ENCODE measurements at places on chromosomes 16 and 17. TPM values are rescaled to one million over a fixed set of nuclear protein-coding genes. Genes with fewer than 3 reads are reported as not detected.

DNA sequence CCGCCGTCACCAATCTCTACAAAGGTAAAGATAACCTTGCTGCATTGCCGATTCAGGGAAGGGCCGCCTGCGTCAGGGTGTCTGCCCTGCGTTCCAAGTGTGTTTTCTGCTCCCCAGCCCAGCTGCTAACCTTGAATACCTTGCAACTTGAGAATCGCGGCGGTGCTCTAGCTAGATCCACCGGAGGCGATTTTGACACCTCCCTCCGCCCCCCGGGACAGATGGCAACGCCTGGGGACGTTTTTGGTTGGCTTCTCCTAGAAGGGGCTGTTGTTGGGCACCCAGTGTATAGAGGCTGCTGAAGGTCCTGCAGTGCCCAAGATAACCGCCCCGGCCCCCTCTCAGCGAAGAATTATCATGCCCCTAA lies 1.5 kb downstream of the HAPSTR1 start:
- ATAC-seq: no peak

- ATAC-seq: no peak
Measured at GRCh38 chr16:11165349-11165748, 90.7 kb downstream of the SOCS1 start.

DNA sequence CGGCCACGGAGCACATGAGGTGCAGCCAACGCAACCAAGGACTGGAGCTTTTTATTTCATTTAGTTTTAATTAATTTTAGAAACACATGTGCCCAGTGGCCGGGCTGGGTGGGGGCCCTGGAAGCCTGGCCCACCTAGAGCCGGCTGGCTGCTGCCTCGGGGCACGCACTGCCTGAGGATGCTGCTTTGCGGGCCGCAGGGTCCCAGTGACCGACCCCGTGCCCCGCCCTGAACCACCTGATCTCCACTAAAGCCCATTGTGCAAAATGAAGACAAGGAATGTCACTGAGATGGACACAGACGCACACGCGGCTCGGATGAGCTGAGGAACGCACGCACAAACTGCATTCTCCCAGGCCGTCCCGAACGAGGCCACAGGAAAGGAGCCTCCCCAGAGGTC lies 39.6 kb downstream of the LMF1 start:
- ATAC-seq: no peak

- peak; percentile 37 for ATAC-seq
Measured at GRCh38 chr17:59753522-59754467, 46.3 kb downstream of the VMP1 start.

- ATAC-seq: no peak
Measured at GRCh38 chr17:42457107-42457792, 1.4 kb upstream of the ATP6V0A1 start.

Gene FASN
- 242 TPM for total RNA-seq

DNA sequence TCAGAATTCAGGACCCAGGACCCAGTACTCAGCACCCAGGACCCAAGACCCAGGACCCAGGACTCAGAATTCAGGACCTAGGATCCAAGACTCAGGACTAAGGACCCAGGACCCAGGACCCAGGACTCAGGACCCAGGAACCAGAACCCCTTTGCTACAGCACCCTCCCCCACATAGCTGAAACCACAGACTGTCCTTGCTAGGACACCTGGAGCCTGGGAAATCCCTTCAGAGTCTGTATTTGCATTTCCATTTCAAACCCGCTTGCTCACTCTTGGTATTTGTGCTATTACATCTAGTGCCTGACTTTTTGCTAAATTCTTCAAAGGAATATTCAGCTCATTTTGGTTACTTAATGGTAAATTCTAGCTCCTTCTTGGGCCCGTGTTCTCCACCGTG lies 275.8 kb upstream of the MAF start:
- peak; percentile 21 for ATAC-seq

Gene ORMDL3
- total RNA-seq: 70.3 TPM

GRCh38 chr17:76556765-76557367 lies 17.0 kb downstream of the PRCD start:
- peak; percentile 47 for ATAC-seq

DNA sequence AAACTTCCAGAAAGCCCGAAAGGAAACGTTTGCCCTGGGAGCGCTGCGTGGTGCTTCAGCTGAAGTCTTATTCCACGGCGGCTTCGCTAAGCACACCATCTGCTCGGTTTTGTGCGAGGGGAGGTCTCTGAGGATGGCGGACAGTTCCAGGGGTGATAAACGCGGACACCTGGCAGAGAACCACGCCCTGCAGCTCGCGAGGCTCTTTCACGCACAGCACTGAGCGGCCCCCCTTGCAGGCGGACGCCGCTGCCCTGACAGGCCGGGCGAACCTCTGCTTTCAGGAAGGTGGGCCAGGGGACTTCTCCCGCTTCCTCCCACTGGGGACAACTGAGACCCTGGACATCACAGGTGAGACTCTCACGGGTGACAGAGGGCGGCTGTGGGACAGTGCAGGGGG lies 3.7 kb downstream of the MVD start:
- no peak for ATAC-seq

GRCh38 chr17:43927060-43927864 lies 15.0 kb downstream of the PPY start:
- peak; percentile 39 for ATAC-seq

DNA sequence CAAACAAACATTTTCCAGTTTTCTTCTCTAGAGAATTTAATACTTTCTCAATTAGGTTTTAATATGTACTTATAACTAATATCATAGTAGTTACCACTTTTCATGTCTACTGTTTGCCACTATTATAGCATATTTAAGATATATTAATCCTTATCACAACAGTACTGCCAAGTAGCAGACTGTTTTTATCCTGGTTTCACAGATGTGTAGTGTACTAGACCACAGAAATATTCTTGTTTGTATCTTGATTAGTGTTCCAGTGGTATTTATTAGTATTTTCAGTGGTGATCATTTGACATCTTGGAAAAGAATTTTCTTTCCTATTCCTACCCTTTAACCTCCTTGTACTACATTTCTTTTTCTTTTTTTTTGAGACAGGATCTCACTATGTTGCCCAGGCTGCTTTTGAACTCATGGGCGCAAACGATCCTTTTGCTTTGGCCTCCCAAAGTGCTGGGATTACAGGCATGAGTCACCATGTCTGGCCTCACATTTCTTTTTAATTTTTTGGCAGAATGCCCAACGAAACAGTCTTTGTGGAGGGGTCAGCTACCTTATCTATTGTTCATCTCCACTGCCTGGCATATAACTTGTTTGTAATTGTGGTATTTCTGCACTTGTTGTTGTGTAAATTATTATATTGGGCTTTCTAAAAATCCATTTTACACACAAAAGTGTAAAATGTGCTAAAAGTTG lies 27.2 kb downstream of the MAP2K4 start:
- ATAC-seq: no peak

DNA sequence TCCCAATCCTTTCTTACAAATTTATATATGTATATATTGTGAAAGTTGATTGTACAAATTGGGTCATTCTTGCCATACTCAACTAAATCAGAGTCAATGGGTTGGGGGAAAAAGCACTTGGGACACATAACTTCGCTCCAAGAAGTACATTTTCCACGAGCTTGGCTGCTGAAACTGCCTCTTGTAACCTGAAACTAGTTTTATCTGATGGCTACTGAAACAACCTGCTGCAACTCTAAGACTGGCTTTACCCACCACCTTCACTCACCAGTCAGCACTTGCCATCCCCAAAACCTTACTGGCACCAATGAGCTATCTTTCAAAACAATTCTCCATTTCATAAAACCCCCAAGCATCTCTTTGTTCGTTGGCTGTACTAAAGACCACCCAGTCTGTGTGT lies 14.5 kb upstream of the MYCBPAP start:
- no peak for ATAC-seq

GRCh38 chr17:16491703-16492612 lies at the start of gene LRRC75A:
Gene LRRC75A, minus strand, starts transcription at chr17:16492193. Its CDS starts 203 bp downstream, at chr17:16491990.
- ATAC-seq: peak; percentile 90

DNA sequence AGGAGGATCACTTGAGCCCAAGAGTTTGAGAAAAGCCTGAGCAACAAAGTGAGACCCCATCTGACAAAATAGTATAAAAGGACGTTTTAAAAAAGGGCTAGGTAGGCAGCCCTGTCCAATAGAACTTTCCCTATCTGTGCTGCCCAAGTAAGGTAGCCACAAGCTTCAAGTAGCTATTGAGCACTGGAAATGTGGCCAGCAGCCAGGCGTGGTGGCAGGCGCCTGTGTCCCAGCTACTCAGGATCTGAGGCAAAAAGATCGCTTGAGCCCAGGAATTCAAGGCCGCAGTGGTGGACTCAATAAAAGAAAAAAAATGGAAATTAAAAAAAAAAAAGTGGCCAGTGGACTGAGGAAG lies 1.5 kb upstream of the NQO1 start:
- ATAC-seq: no peak

Gene MYH11
- total RNA-seq: not detected

DNA sequence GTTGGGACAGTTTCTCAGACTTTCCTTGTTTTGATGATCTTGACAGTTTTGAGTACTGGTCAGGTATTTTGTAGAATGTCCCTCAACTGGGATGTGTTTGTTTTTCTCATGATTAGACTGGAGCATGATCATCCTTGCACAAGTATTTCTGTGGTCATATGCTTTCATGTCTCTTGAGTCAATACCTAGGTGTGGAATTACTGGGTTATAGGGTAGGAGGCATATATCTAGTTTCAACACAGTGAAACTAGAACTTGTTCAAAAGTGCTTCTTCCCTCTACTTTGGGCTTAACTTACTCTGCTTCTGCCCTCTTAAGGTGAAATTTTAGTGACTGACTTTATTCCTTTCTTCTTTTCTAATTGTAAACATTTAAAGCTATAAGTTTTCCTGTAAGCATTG lies 30.1 kb downstream of the IKZF3 start:
- peak; percentile 99 for ATAC-seq

GRCh38 chr17:42673885-42674754 lies 2.7 kb downstream of the PLEKHH3 start:
- ATAC-seq: no peak

DNA sequence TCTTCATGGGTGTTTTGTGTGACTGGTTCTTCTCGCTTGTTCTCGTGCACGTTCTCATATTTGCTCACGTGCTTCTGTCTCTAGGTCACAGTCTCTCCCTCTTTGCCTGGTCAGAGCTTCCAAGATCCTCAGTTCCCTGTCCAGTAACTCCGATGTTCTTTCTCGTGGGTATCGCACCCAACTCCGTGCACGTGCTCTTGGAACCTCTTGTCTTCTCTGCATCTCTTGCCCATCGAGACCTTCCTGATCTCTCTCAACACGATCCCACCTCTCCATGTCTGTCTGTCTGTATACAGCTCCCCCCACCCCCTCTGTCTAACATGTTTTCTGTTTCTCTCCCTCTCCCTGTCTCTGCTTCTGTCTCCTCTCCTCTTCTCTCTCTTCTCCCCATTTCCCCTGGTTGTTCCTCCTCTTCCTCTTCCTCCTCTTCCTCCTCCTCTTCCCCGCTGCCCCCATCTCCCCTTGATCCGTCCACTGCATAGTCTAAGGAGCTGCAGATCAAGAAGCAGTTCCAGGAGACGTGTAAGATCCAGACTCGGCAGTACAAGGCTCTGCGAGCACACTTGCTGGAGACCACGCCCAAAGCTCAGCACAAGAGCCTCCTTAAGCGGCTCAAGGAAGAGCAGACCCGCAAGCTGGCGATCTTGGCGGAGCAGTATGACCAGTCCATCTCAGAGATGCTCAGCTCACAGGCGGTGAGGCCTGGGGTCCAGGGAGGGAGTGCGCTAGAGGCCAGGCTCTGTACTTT lies 6.1 kb downstream of the HIRIP3 start:
- no peak for ATAC-seq

GRCh38 chr17:62043602-62044001 lies 21.5 kb downstream of the MED13 start:
- ATAC-seq: no peak

DNA sequence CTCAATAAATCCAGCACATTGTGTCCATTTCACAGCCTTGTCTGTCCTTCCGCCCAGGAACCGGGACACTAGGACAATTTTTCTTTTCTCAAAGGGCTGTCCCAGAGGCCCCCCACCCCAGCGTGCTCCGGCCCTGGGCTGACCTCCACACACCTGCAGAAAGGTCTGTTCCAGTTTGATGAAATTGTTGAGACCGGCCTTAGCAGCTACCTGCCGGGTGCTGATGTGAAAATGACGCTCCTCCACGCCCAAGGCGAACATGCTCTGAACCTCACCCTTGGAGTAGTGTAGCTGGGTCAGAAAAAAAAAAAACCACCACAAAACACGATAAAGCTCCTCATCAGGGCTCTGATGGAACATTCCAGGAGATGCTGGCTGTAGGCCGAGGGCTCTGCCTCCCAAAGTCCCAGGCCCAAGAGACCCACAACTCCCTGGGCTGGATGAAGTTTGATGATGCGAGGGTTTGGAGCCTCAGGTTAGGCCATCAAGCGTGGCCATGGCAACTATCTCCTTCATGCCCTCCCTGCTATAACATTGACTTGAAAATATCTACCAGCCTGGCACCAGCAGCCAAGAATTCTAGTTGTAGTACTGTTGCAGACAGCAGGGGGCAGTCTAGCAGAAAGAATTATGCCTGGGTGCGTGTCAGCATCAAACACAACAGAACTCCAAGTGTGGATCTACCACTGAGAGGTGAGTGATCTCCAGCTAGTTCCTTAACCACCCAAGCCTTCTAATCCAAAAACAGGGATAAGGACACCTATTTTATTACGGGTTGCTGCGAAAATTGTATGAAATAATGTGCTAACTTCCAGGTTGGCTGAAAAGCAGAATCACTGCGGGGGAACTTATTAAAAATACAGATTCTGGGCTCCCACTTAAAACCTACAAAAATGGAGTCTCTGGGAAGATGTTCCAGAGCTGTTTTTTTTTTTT lies 62.1 kb downstream of the RMI2 start:
- ATAC-seq: peak; percentile 66

Gene ZDHHC1
- 0.74 TPM for total RNA-seq

- ATAC-seq: no peak
Measured at GRCh38 chr17:30956764-30957374, 14.0 kb upstream of the RNF135 start.

GRCh38 chr17:39750131-39751015 lies 12.6 kb downstream of the GRB7 start:
- ATAC-seq: no peak

- no peak for ATAC-seq
Measured at GRCh38 chr17:74563358-74563757, 4.0 kb downstream of the CD300H start.

DNA sequence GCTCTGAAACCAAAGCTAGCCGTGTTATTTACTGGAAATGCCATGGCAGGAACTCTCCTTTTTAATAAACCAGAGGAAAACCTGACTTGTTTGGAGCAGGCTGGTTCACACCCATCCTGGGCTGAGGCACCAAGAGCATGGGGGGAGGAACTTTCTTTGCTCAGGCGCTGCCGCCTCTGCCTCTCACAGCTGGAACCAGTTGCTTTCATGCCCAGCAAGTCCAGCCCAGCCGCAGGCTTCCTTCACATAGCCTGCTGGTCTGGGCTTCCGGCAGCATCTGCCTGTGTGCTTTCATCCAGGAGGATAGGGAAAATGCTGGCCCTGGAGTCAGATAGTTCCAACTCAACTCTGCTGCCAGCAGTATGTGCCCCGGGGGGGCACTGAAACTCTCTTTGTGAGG lies 88.1 kb upstream of the ASIC2 start:
- ATAC-seq: no peak

Measured in activated T-helper 17 cell treated with anti-CD3 and anti-CD28 coated beads, Interleukin-2, amount 50 U/mL, for 72 hours (primary cell).